Mammary epithelial cell (primary cell): ENCODE measurements at places on chromosomes 1 and 21.

- no peak for DNase-seq
These were observed 8.7 kb downstream of the TAL1 start for GRCh38 chr1:47223174-47223920.

- DNase-seq = no peak
These were observed 547 bp downstream of the FOXD2 start for GRCh38 chr1:47438165-47439016.

- DNase-seq = peak; percentile 31
These were observed at the start of gene ST6GALNAC5 for GRCh38 chr1:76867342-76868130. Gene ST6GALNAC5 (plus strand): TSS chr1:76867480.

DNA sequence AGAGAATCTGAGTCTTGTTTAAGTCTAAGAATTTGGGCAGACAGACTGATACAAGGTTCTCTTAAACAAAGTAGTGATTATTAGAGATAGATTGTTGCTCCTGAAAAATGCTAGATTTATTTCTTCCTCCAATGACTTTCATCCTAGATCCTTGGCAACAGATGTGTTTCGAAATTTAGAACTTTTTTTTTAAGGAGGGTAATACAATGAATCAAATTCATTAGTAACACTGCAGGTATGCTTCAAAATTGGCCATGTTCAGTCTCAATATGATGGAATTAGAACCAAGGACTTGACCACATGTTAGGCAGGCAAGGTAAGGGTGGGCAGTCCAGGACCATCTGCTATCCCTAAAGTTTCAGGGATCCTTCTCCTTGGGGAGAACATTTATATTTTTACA lies 4.5 kb upstream of the LCE1F start:
- DNase-seq = no peak

- no peak for DNase-seq
These were observed 107.6 kb downstream of the GALNT2 start for GRCh38 chr1:230174471-230175162.

DNA sequence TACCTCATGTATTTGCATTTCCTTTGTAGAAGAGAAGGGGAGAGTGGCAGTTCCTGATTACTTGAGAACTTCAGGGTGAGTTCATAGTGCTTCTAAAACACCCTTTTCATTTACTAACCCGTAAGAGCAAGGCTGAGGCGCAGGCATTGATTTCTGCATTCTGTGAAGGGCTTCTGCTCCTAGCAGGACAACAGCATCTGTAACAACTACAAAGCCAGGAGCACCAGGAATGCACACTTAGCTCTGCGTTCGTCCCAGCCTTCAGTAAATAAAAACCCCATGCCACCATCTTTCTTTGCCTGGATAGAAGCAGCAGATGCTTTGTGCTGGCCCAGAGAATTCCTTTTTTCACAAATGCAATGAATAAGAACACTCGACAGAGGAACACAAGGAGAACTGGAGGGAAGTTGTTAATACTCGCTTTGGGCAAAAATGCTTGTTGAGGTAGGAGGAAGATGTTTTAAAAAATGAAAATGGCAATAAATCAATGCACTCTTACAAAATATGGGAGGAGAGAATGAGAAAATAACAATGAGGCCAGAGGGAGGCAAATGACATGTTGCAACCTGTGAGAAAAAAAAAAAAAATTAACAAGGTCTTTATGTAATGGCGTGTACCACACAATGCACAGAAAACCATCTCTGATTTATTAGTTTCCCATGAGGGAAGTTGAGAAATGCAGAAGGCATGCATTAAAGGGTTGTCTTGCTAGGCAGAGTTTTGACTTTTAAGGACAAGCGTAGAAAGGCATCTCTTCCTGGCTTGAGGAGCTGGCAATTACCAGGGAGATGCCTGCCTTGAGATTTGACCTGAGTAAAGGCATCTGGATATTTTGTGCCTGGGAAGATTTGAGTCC lies 418.8 kb downstream of the DISC1 start:
- peak; percentile 62 for DNase-seq

GRCh38 chr21:14452727-14453241 lies 69.8 kb upstream of the HSPA13 start:
- no peak for DNase-seq

DNA sequence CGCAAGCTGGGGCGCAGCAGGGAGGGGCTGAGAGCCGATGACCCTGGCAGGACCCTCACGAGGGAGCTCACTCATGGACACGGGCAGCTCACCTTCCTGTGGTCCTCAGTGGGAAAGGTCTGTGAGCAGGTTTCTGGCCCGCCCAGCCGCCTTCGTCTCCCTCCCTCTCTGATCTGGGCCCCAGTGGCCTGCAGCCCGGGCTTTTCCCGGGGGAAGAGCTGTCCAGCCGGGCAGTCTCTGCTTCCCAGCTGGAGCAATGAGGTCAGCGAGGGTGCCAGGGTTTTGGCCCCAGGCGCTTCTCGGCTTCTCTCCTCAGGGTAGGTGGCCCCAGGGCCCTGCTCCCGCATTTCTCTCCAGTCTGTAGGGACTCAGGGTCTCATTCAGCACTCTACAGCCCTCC lies 22.2 kb upstream of the ARHGEF16 start:
- DNase-seq = no peak

- peak; percentile 65 for DNase-seq
These were observed 19.0 kb downstream of the KDM4A start for GRCh38 chr1:43668956-43669355.

- DNase-seq = peak; percentile 96
These were observed 25.0 kb downstream of the CRYAA start for GRCh38 chr21:43193651-43194302.

- DNase-seq = no peak
These were observed 2.3 kb downstream of the ZBTB37 start for GRCh38 chr1:173870252-173871075.

GRCh38 chr1:200384818-200385390 lies 24.9 kb downstream of the ZNF281 start:
- no peak for DNase-seq

- peak; percentile 69 for DNase-seq
These were observed at the start of gene HLCS for GRCh38 chr21:36966066-36966820. Gene HLCS (minus strand): TSS chr21:36966669. CDS start chr21:36966638, 31 bp downstream.
